ENCODE measurements at places on chromosomes 12 and 14.

DNA sequence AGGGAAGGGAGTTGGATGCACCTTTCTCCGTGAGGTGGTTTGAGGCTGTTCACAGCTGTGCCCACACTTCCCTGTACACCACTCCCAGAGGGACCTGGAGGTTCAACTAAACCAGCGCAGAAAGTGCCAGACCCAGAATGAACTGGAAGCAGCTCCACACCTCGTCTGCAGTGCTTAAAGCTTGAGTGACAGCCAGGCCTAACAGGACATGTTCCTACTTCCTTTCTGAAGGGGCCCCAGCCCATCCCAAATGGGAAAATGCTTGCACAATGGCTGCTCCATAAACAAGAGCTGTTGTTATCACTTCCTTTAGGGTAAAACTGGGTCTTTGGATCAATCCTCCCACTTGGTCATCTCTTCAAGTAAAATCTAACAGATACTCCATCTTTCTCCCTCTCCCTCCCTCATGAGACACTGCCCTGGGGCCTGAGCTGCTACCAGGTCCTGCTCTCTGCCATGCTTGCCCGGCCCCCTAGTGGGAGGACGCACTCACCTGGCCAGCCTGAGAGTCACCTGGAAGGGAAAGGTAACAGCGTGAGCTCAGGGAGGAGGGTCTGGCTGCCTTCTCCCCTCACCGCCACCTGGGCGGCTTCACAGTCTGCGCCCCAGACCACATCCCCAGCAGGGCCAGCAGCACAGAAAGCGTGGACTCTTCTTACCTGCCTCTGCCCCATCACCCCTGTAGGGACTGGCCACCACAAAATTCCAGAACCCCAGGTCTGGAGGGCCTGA lies 33.5 kb downstream of the ISCA2 start:
- no peak for DNase-seq

GRCh38 chr12:120820884-120821510 lies 83.2 kb downstream of the SPPL3 start:
- no peak for DNase-seq

DNA sequence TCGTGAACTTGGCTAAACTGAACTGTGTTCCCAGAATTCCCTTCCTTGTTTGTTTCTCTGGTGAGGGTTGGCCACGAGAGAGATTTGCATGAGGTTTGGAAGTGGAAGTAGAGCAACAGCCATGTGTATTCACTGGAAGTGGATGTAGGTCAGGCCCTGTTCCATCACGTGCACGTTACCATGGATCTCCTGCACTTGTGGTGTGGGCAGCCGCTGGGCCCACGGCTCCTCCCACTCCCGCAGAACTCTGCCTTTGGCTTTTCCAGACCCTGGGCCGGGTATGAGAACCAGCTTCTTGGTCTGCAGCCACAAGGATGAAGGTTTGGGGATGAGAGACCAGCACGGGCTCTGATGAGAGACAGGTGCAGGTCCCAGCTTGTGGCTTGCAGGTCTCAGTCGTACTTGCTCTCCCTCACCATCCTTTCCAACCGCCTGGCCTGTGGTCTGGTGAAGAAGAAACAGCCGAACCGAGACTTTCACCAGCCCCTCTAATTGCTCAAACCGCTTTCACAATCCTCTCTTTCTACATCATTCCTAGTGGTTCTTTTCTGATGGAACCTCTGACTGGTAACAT lies 94.9 kb downstream of the DUSP16 start:
- no peak for DNase-seq

DNA sequence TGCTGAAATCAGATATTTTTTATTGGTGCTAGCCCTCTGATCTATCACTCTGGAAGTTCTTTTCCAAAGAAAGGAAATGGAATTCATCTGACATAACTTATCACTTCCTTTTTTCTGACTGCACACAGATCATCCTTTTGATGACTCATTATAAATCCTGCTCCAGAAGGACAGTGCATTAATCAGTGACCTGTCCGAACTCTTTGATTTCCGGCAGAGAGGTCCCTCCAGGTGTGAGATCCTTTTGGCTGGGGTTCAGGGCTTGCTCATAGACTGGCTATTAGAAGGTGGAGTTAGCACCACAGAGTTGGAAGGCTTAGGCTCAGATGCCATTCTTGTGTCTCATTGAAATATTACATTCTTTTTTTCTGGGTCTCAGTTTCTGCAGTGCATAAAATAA lies 328.2 kb downstream of the ZFP36L1 start:
- no peak for DNase-seq

GRCh38 chr12:114166362-114166761 lies 200.2 kb upstream of the RBM19 start:
- peak; percentile 10 for DNase-seq

DNA sequence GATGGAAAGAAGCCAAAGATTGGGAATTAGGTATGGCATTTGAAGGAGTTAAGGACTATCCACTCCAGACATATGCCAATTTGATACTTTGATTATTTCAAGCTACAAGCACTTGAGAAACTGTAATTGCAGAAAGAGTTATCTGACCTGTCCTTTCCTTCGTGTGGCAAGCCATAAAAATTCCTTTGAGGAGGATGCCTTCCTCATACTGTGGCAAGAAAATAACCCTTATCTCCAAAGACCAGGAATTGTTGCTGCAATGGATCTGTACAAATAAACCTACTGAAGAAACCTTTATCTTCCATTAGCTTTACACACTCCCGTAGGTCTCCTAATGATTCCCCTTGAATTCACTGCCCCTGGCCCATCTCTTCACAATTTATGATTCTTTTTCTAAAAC lies 165.1 kb upstream of the AMIGO2 start:
- no peak for DNase-seq

GRCh38 chr12:51865757-51866270 lies 17.3 kb upstream of the FIGNL2 start:
- no peak for DNase-seq

GRCh38 chr12:105825141-105825540 lies 313.6 kb downstream of the NUAK1 start:
- DNase-seq = no peak

DNA sequence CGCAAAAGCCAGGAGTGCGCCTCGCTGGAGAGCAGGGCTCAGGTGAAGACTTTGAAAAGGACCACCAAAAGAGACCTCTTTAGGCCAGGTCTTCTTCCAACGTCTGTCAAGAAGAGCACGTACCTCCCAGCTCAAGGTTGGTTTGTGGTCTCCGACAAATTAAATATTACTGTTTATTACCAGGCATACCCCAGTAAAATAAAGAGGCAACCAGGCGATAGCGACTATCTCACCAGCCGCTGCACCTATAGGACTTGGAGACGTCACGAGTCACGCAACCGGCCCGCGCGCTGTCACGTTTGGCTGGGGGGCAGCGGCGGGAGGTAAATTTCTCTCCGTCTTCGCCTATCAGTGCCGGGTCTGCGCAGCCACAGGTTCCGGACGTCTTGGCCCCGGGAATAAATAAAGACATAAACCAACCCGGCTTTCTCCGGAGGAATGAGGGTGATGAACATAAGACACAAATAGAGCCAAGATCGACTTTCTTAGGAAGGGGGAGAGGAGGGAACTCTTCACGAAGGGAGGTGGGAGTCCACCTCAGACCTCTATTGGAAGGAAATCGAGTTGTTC lies 2.0 kb upstream of the TBX5 start:
- no peak for DNase-seq

GRCh38 chr14:99040052-99040451 lies 231.9 kb downstream of the BCL11B start:
- DNase-seq = no peak

DNA sequence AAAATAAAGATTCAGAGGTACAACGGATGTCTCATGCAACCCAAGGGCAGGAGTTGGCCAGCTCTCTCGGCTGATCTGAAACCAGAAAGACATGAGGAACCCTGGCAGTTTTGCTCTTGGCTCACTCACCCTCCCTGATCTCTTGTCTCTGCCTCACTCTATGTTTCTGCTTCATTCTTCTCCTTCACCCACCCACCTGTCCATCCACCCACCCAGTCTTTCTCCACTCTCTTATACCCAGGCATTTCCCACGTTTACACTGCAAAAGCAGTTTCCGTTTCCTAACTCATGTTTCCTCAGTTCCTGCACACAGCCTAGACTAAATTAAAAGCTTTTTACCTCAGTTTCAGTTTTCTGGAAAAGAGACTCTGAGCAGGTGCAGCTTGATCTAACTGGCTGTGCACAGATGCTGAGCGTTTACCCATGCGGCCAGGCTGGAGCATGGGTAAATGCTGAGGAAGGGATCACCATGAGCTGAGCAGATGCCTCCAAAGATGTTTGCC lies 157.6 kb downstream of the PRKCH start:
- DNase-seq = peak; percentile 67

- DNase-seq = no peak
Observed at GRCh38 chr12:124538194-124539082, 29.0 kb downstream of the NCOR2 start.

DNA sequence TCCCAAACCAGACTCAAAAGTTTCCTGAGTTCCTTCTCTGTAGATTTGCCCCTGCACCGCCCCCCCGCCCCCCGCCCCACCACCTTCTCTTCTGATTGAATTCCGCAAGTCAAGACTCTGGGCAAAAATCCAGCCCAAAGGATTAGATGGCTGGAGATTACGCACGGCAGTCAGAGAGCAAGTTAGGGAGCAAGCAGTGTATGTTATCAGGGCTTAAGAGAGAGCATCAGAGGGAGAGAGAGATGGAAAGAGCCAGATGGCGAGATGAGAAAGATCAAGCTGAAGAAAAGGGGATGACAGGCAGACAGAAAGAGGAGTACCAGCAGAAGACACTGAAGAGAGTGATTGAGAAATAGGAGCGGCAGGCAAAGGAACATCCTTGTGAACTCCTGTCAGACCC lies 13.9 kb upstream of the ANKRD33 start:
- no peak for DNase-seq

- DNase-seq = no peak
Observed at GRCh38 chr14:61187196-61187905, 93.8 kb downstream of the TMEM30B start.

- DNase-seq = no peak
Observed at GRCh38 chr12:19800884-19801283, 361.6 kb downstream of the AEBP2 start.

DNA sequence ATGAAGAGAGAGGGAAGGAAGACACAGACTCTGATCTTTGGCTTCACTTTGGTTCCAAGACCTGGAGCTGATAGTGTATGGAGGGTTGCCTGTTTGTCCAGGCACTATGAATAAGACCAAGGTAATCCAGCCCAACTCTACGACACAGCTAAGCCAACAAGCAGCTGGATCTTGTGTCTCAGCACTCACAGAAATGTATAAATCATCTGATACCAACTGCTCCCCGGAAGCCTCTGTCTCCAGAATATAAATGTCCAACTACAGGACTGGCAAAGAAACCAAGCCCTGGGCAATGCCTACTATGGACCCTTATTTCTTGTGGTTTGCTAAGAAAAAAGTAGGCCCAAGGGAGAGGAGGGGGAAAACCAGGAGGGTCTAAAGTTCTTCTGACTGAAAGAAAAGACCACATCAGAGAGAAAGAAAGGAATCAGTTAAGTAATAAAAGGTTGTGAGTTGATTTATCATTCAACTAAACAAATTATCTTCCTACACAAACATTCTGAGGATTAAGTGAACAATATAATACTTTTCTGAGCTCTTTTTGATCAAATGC lies 204.0 kb downstream of the DAD1 start:
- DNase-seq = no peak

DNA sequence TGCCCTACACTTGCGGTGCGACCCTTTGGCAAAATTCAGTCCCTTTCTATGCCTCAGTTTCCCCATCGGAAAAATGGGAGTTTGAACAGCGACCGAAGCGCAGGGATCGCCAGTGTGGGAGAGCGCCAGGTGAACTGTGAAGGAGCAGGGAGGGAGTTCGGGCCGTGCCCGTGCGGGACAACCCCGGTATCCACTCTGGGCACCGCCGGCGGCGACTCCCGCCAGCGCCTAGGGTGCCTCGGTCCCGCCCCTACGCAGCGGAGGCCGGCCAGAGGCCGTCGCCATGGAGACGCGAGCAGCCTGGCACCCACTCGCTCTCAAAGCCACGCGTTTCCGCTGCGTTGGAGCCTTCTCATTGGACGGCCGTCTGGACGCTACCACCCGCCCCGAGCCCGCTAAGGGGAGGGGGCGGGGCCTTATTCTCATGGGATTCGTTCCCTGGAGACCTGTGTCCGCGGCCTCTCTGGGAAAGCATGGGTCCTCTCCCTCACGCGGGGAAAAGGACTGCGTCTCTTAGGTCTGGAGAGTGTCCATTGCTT lies 729 bp upstream of the MLEC start:
- peak; percentile 95 for DNase-seq

GRCh38 chr14:41280745-41281144 lies 325.9 kb upstream of the LRFN5 start:
- DNase-seq = no peak

- DNase-seq = no peak
Observed at GRCh38 chr14:28138341-28138740, 628.2 kb upstream of the FOXG1 start.

DNA sequence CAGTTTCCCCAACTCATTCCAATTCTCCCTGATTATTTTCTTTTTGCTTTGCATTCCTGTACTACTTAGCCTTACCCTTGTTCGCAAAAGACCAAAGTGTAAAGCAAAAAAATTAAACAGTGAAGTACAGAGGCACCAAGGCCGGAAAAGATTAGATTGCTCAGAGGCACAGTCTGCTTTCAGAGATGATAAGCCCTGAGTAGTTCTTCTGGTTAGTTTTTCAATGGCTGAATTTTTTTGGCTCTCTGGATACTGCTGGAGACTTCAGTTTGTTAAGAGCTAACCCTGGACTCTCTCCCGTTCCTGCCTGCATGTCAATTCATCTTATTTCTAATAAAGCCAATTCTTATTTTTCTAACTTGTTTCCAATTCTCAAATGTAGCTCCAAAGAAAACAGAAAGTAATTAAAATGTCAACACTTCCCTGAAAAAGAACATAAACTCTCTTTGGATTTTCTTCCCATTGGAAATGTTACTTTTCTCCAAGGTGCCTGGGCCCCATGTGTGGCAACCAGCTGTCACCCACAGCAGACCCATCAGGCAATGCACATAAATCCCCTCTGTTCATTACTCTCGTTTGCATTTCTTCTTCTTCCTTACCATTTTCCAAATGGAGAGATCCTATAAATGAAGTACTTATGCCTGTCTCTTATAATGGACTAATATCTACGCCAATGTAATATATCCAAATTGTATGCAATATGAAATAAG lies 142.8 kb downstream of the BTG1 start:
- no peak for DNase-seq

- DNase-seq = no peak
Observed at GRCh38 chr12:122825773-122826724, 9.2 kb upstream of the HIP1R start.

GRCh38 chr12:132204793-132205270 lies 60.6 kb downstream of the NOC4L start:
- DNase-seq = no peak

- no peak for DNase-seq
Observed at GRCh38 chr14:45970621-45971020, 681.0 kb downstream of the RPL10L start.

DNA sequence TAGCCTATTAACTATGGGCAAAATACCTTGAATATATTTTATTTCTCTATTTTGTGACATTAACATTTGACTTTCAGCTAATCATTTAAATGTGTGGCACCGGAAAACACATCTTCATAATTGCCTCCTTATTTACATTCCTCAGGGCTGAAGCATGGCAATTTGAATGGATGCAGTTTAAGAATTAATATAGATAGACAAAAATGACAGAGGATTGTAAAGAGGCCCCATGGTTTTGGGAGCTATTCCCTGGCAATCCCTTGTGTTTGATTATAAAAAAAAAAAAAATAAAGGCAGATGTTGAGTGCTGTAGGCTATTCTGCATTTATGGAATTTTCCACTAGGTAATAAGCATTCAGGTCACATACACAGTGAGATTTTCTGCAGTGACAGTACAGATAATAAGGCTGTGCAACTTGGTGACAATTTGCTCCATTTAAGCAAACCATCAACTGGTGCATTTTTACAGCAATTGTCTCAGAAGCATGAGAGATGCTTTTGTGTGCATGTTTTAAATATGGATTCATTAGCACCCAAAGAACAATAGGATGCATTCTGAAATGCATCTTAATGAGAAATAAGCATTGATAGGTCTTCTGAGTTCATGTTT lies 123.2 kb upstream of the SLC38A4 start:
- no peak for DNase-seq

Data from germinal center (tissue), 1 donor.